Natural killer cell (primary cell): ENCODE measurements at places on chromosomes 7 and 10. TPM values are rescaled to one million over a fixed set of nuclear protein-coding genes. Genes with fewer than 3 reads are reported as not detected.

DNA sequence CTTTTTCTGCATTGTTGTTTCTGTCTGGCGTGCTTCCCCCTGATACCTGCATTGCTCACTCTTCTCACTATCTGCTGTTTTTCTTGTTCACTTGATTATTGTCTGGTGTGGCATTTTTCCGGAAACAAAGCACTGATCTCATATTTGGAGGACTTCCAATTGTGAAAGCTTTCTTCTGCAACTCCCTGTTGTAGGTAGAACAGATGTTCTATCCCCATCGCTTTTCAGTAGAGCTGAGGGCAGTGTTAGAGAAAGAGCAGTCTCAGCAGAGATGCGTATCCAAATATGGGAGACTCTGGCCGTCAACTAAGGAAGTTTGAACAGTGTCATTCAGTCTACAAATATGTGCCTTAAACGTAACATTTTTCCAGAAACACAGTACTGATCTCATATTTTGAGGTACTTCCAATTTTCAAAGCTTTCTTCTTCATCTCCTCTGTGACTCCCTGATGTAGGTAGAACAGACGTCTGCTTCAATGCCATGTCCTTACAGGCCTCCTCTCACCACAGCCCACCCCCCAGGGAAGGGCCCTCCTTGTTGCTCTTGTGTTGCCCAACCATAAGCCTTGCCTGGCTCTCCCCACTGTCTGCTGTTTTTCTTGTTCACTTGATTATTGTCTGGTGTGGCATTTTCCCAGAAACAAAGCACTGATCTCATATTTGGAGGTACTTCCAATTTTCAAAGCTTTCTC, 27.1 kb upstream of the GJD4 start:
- peaks cover 6% of the 10 kb centered on the region for H3K36me3 ChIP-seq
- H3K4me3 ChIP-seq = no peak overlapping the region
- H3K27ac ChIP-seq = no peak overlapping the region
- DNase-seq = no peak
- no peaks in the 10 kb centered on the region for H3K4me1 ChIP-seq
- no peaks in the 10 kb centered on the region for H3K27me3 ChIP-seq

Gene RPEL1
- total RNA-seq = not detected

Gene SOSTDC1
- not detected for total RNA-seq

DNA sequence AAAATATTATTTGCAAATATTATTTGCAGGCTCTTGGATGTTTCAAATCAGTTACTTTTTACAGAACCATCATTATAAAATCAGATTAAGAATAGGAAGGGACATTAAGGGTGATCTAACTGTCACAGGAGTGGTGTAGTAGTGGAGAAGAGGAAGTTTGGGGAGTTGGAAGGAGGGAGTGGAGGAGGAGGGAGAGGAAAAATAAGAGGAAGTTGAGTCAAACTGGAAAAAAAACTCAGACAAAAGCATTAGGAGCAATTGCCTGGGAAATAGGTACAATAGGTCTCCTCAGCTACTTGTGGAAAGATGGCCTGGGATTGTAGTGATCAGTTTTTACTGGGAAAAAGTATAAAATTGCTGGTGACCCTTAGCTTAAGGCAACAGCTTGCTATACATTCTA, 77.7 kb upstream of the GPR37 start:
- no peak overlapping the region for H3K27ac ChIP-seq
- H3K36me3 ChIP-seq = peaks cover 14% of the 10 kb centered on the region
- no peaks in the 10 kb centered on the region for H3K4me1 ChIP-seq
- no peak overlapping the region for H3K4me3 ChIP-seq
- H3K27me3 ChIP-seq = no peaks in the 10 kb centered on the region

DNA sequence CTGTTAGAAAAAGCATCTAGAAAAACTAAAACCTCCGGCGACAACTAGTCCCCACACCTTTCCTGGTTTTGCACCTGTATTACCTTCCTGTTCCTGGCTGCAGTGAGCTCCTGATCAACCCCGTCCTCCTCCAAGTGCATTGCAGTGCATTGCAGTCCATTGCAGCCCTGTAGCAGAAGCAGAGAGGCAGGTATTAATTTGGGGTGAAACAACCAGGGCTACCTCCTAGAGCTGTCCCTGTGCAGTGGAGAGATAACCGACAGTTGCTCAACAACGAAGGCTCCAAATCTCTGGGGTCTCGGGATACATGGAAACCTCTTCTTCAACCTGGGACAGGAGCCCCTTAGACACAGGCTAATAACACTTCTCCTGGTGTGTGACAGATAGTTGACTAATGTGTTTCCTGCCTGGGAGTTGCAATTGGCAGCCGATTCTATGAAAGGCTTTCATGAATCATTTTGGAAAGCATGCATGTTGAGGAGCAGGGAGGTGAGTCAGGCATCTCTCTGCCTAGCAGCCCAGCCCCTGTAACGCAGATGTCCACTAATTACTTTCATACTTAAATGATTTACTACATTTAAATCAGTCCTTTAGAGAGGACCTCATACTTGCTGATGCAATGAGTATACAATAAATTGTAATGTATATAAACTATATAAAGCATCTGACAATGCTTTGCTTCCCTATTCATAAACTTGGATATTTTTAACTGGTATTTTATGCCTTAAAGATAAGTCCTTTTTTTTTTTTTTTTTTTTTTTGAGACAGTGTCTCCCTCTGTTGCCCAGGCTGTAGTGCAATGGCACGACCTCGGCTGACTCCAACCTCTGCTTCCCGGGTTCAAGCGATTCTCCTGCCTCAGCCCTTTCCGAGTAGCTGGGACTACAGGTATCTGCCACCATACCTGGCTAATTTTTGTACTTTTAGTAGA, 59.0 kb downstream of the PRR15 start:
- H3K4me3 ChIP-seq = no peak overlapping the region
- no peaks in the 10 kb centered on the region for H3K4me1 ChIP-seq
- no peak overlapping the region for H3K27ac ChIP-seq
- H3K36me3 ChIP-seq = no peaks in the 10 kb centered on the region
- no peaks in the 10 kb centered on the region for H3K27me3 ChIP-seq

DNA sequence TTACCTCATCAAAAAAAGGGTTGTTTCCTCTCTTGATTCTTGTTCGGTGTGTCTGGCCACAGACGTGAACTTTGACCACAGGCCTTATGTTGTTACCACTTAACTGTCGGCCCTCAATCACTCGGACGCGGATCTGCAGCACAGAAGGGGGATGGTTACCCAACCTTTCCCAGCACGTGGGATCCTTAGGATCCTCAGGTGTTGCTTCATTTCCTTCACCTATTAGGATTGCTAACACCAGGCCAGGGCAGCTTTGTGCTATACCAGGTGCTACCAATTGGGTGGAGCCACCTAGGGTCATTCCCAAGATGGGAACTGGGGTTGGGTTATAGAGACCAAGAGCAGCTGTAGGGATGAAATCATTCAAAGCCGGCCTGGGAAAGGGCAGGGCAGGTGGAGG, 73.4 kb downstream of the MYOF start:
- no peaks in the 10 kb centered on the region for H3K27me3 ChIP-seq
- no peak for DNase-seq
- H3K4me1 ChIP-seq = peaks cover 22% of the 10 kb centered on the region
- no peaks in the 10 kb centered on the region for H3K36me3 ChIP-seq
- no peak overlapping the region for H3K4me3 ChIP-seq
- H3K27ac ChIP-seq = no peak overlapping the region

DNA sequence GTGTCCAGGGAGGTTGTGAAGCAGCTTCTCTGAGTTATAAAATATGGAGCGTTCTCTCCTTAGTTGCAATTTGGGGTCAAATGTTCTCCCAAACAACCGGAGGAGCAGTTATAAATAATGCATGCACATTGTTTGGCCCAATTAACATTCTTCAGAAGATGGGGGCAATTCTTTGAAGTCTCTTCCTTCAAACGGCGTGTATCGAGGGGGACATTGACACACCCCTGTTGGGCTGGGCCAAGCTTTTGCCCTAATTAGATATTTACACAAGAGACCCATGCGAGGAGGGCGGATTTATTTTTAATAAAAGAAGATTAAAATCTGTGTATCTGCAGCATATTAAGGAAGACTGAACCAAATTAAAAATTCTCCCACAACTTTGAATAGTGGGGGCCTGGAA, 107.3 kb downstream of the PTPRE start:
- H3K4me1 ChIP-seq = peaks cover 7% of the 10 kb centered on the region
- no peak overlapping the region for H3K27ac ChIP-seq
- H3K4me3 ChIP-seq = no peak overlapping the region

Gene CRTAC1
- not detected for total RNA-seq

- no peak overlapping the region for H3K4me3 ChIP-seq
- DNase-seq = no peak
- H3K27ac ChIP-seq = no peak overlapping the region
- no peaks in the 10 kb centered on the region for H3K4me1 ChIP-seq
- no peaks in the 10 kb centered on the region for H3K27me3 ChIP-seq
Measured at GRCh38 chr10:131199646-131200045, 111.9 kb downstream of the TCERG1L start.

DNA sequence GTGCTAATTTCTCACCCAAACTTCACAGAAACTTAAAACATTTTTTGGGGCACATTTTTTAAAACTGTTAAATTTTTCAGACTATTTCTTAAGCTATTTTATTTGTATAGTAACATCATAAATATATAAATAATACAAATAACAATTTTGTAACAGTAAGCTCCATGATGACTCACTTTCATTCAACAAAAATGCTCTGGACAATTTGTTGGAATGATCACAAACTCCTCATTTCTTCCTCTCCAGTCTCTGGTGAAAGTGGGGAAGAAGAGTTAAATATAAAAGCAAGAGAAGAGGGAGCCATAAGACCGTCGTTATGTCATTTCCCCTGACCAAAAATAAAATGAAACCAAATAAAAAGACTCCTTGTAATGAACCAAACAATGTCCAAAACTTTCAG, 162.4 kb downstream of the AGMO start:
- no peak overlapping the region for H3K27ac ChIP-seq
- DNase-seq = no peak
- no peaks in the 10 kb centered on the region for H3K36me3 ChIP-seq
- no peak overlapping the region for H3K4me3 ChIP-seq
- no peaks in the 10 kb centered on the region for H3K4me1 ChIP-seq
- H3K27me3 ChIP-seq = no peaks in the 10 kb centered on the region

DNA sequence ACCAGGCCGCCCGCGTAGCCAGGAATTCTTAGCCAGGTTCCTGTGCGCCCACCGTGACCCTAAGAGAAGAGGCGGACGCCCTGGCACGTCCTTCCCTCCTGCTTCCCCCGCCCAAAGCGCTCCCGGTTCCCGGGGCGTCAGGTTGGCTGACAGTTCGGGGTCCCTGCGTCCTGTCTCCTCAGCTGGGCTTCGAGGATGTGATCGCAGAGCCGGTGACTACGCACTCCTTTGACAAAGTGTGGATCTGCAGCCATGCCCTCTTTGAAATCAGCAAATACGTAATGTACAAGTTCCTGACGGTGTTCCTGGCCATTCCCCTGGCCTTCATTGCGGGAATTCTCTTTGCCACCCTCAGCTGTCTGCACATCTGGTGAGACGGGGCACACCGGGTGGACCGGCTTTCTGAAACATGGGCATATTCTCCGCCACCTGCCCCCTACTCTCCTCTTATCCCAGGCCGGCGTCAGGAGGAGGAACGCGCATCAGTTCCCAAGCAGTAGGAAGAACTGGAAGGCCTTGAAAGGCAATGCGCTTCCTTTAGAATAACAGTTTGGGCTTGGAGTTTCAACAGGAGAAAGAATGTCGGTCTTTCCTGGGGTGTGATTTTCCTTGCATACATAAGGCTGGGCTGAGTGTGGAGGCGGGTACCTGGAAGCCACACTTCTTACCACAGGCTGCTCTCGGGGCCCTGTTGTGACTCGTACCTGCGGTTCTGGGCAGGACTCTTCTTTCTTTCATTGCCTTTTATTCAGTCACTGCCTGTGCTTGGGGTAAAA, 728 bp downstream of the CAV2 start:
- H3K36me3 ChIP-seq = no peaks in the 10 kb centered on the region
- peaks cover 37% of the 10 kb centered on the region for H3K27me3 ChIP-seq
- no peak overlapping the region for H3K4me3 ChIP-seq
- DNase-seq = no peak
- peaks cover 17% of the 10 kb centered on the region for H3K4me1 ChIP-seq

GRCh38 chr7:97006816-97007582, 1.6 kb downstream of the DLX6 start:
- no peak overlapping the region for H3K4me3 ChIP-seq
- H3K4me1 ChIP-seq = peaks cover 25% of the 10 kb centered on the region
- H3K36me3 ChIP-seq = no peaks in the 10 kb centered on the region
- DNase-seq = no peak
- H3K27me3 ChIP-seq = peaks cover 81% of the 10 kb centered on the region
- H3K27ac ChIP-seq = no peak overlapping the region

Gene NPSR1
- not detected for total RNA-seq

- DNase-seq = no peak
- no peaks in the 10 kb centered on the region for H3K36me3 ChIP-seq
- H3K4me1 ChIP-seq = no peaks in the 10 kb centered on the region
- H3K4me3 ChIP-seq = no peak overlapping the region
Measured at GRCh38 chr10:50850578-50851230, 34.7 kb downstream of the A1CF start.

Gene IL6
- 2.3 TPM for total RNA-seq

GRCh38 chr10:75682649-75683557, 251.5 kb downstream of the LRMDA start:
- H3K36me3 ChIP-seq = no peaks in the 10 kb centered on the region
- no peak overlapping the region for H3K4me3 ChIP-seq

Gene ZNF518A
- total RNA-seq = 34.7 TPM

Gene STEAP4
- total RNA-seq = 0.18 TPM

DNA sequence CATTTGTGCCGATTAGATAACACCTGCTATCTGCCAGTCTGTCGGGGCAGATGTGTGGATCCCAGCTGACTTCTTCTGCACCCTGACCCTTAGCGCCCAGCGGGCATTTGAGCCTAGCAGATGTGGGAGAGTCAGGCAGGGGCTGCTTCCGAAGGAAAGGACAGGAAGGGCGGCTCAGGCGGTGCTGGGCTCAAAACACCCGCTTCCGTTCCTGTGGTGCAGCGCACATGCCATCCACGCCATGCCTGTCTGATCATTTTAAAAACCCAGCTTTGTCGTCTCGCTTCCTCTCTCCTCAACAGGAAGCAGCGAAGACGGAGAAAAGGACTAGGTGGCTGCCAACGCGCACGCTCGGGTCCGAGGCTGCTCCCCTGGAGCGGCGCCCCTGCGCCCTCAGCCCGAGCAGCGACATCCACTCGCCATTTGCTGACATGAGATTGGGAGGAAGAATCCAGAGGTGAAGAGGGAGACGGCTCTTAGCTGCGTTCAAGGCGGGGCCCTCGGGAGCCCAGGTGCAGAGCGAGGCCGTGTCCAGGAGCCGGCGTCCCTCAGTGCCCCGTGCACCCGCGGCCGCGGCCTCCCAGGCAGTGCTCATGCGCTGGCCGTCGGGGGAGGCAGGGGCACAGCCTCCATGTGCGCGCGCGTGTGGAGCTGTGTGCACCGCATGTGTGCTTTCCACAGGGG, 5.9 kb upstream of the BHLHA15 start:
- H3K27me3 ChIP-seq = no peaks in the 10 kb centered on the region
- DNase-seq = no peak
- no peak overlapping the region for H3K4me3 ChIP-seq
